ENCODE measurements at places on chromosomes 1 and 21.

DNA sequence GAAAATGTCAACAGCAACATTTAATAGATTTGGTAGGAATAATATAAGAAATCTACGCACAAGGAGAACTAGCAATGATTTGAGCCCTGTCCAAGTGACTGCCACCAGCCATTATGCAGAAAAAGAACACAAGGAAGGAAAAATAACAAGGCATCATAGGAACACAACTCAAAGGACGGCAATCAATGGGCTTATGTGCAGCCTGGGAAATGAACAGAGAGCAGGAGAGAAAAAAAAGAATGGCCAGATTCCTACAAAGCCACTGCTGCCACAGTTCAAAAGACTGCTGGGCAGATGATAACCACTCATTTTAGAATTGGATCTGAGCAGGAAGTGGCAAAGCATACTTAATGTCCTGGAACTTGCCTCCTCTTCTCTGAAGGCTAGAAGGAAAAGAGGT, 274.3 kb upstream of the CAMK1G start:
- DNase-seq, result no peak

DNA sequence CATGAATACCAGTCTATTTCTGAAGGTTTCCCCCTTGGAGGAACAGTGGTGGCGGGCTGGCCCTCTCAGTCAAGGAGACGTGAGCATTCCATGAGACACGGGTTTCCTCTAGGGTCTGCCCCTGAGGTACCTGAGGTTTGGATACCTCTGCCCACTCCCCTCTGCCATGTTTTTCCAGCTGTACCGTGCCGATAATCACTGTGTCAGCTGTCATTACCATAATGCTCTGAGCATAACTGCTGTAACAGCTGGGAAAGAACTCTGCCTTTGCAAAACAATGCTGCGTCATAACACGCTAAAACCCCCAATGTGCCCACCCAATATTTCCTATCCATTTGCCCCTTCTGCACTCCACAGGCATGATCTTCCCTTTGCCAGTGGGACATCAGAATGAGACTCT, 425.1 kb downstream of the KIF26B start:
- DNase-seq, result no peak

DNA sequence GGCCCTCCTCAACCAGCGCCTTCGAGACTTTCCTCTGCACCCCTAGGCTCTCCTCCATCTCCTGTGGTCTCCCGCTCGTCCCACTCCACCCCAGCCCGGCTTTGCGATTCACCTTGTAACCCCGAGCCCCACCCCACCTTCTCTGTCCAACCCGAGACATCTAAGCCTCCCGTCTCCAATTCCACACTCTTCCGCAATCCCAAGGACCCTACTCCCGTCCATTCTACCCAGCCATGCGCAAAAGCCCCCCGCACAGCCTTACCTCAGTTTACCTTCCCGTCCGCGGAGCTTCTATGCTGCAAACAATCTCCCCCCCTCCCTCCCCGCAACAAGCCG, 174 bp downstream of the SH3BP5L start:
- peak; percentile 12 for DNase-seq

DNA sequence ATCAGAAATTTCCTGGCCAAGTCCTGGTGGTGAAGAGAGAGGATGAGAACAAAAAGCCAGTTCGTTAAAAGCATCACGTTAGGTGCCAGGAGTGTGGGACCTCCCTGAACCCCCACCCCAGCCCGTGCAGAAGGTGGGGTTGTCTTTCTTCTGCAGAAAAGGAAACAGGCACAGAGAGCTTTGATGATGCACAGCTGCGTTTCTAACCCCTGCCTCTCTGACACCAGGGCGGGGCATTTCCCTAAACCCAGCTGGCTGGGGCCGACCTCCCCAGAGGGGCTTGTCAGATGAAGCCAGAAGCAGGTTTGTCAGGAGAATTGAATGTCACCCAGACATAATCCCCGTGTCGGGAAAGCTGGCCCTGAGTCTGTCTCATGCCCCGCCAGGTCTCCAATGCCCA, 189.3 kb upstream of the EDN2 start:
- DNase-seq, result peak; percentile 36

GRCh38 chr1:111656086-111657017, 36.8 kb downstream of the RAP1A start:
- DNase-seq, result peak; percentile 8

- no peak for DNase-seq
Measured at GRCh38 chr1:247385283-247385682, 30.7 kb upstream of the NLRP3 start.

- DNase-seq, result no peak
Measured at GRCh38 chr1:220031287-220031686, 15.0 kb downstream of the EPRS1 start.

DNA sequence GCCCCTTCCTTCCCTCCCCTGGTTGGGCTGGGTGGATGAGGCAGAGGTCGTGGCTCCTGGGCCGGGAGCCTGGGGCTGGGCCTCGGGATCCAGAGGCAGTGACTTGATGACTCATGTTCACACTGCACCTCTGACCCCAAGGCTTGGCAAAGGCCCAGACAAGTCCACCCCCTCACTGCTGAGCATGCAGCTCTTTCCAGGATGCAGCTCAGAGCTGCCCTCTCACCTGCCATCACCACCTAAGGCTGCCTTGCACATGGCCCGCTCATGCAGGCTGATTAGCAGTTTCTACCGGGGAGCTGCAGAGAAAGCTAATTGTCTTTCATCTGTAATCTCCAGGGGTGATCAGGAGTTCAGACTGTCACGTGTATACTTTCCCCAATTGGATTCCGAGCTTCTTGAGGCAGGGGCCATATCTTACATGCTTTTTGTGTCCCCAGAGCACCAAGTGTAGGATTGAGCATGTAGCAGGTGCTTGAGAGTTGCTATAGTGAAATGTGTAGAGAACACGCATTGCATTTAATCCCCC, 62.1 kb downstream of the LRRN2 start:
- DNase-seq, result no peak

- DNase-seq, result no peak
Measured at GRCh38 chr21:45972716-45973474, 8.7 kb upstream of the COL6A1 start.

GRCh38 chr21:27813750-27814149, 846.9 kb upstream of the ADAMTS5 start:
- DNase-seq, result no peak

DNA sequence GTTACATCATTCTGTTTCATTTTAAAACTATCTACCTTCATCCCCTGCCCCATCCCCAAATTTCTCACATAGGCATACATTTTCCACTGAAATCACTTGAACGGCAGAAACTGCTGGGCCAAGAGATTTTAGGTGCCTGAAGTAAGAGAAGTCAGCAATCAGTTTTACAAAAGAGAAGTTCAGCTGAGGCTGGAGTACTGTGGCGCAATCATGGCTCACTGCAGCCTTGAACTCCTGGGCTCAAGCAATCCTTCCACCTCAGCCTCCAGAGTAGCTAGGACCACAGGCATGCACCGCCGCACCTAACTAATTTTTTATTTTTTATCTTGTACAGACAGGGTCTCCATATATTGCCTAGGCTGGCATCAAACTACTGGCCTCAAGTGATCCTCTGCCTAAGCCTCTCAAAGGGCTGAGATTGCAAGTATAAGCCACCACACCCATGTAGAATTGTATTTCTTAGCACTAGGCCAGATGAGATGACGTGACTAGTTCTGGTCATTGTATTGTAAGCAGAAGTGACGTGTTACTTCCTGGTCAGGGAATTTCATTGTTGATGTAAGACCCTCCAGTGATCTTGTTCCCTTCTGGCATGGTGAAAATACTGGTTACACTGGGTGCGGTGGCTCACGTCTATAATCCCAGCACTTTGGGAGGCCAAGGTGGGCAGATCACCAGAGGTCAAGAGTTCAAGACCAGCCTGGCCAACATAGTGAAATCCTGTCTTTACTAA, 7.1 kb downstream of the BECN2 start:
- no peak for DNase-seq

GRCh38 chr1:58290685-58291372, 255.7 kb downstream of the OMA1 start:
- no peak for DNase-seq

- no peak for DNase-seq
Measured at GRCh38 chr1:160206421-160207117, 1.4 kb downstream of the PEA15 start.

- no peak for DNase-seq
Measured at GRCh38 chr1:236258114-236258622, 23.6 kb downstream of the ERO1B start.

DNA sequence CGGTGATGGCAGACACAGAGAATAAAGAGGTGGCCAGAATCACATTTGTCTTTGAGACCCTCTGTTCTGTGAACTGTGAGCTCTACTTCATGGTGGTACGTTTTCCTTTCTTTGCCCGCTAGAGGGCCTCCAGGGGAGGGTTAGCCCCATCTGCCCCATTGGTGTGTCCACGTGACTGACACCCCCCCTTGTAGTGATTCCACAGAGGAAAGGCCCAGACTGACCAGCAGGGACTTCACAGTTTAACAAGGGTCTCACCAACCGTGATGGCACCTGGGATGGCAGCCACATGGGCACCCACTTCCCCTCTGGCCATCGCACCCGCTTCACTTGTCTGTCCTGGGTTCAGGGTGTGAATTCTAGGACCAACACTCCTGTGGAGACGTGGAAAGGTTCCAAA, 22.3 kb upstream of the SARS1 start:
- no peak for DNase-seq

DNA sequence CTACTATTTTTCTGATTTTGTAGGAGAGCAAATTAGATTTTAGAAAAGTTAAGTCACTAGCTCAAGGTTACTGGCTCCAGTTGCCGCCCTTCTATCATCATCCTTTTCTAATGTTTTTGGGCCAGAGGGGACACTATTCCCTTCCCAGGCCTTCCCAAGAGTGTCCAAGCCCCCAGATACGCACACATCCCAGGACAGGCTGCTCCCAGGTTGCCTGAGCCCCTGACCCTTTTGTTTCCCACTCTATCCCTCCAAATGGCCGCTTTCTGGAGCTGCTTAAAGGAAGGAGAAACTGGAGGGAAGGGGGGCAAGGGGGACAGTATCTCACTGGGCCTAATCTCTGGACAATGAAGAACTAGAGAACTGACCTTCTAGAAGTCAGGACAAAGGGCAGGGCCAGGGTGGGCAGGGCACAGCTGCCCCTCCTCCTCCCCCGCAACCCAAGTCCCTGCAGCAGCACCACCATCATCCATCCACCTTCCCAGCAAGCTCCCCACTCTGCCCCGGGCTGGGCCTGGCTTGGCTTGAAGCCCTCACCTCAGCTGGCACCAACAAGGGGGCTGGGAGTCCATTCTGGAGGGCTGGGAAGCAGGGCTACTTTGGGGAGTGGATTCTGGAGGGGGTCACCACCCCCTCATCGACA, 1.1 kb upstream of the MAP7D1 start:
- no peak for DNase-seq

DNA sequence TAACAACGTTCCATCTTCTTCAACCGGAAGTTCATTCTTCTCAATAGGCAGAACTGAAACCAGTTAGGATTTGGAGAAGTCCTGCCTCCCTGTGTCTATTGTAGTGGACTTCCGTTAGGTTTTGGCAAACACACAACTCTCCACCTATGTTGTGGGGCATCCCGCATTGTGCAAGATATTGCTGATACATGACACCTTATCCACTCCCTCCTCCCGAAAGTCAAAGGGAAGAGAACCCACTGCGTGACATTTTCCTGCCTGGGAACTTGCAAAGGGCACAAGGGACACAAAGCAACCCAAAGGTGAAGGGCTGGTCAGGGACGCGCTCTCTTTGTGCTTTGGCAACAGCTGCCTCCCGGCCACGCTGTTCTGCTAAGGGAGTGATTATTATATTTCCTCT, 164.8 kb downstream of the TPR start:
- no peak for DNase-seq

DNA sequence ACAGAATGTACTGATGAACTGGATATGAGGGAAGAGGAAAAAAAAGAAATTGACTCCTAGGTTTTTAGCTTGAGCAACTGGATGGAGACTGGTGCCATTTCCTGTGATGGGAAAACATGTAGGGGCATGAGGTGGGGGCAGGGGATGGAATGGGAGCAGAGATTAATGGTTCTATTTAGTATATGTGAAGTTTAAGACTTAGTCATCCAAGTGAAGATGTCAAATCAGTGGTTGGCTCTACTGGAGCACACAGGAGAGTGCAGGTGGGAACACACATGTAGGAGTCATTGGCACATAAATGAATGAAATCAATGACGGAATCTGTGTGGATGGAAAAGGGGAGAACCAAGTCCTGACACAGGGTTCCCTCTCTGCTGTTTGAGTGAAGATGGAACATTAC, 224.4 kb upstream of the COA6 start:
- DNase-seq, result no peak

GRCh38 chr1:169161496-169162194, 55.2 kb downstream of the ATP1B1 start:
- DNase-seq, result no peak

- no peak for DNase-seq
Measured at GRCh38 chr1:17633654-17634053, 94.2 kb downstream of the ARHGEF10L start.

DNA sequence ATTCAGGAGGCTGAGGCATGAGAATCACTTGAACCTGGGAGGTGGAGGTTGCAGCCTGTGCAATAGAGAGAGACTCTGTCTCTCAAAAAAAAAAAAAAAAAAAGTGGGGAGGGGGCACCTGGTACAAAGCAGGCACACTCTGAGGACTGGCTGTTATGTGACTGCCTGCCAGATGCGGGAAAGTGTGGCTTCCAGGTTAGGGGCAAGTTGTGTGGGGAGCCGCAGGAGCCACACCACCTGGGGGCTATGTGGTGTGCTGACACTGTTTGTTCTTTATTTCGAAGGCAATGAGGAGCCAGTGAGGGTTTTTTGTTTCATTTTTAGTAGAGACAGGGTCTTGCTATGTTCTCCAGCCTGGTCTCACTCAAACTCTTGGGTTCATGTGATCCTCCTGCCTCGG, 5.7 kb downstream of the THEMIS2 start:
- DNase-seq, result no peak

GRCh38 chr1:51316113-51316845, 14.1 kb downstream of the TTC39A start:
- no peak for DNase-seq

GRCh38 chr1:220498188-220498587, 29.7 kb upstream of the MARK1 start:
- no peak for DNase-seq

DNA sequence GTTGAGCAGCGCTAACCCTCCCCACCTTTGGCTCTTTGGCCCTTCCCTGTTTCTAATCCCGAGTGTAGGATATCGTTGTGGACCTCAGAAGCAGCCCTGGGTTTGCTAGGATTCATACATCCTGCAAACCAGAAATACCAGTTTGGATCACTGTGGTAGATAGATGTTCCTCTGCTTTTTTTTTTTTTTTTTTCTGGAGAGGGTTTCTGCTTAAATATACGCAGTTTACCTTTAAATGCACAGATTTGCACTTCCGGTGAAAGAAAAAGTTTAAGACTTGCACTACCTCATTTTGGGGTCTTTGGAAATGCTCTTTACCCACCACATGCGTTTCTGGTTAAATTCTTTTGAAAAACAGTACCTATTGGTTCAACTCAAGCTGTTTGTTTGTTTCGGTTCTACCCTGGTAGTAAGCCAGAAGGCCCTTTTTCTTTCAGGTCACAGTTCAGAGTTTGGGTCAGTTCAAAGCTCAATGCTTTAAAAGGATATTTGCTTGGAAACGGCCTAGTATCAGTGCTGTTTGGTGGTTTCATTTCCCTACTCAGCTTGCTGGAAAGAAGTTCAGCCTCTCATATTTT, 908 bp downstream of the DDI2 start:
- DNase-seq, result no peak
